ENCODE measurements at places on chromosomes 2 and 18.
A peak's percentile ranks its signal among the peaks of the same experiment; 100 is the strongest.

GRCh38 chr2:155357172-155357571 is 658.7 kb downstream of the KCNJ3 start:
- DNase-seq = no peak

GRCh38 chr2:27752551-27753237 is 18.8 kb upstream of the MRPL33 start:
- no peak for DNase-seq

DNA sequence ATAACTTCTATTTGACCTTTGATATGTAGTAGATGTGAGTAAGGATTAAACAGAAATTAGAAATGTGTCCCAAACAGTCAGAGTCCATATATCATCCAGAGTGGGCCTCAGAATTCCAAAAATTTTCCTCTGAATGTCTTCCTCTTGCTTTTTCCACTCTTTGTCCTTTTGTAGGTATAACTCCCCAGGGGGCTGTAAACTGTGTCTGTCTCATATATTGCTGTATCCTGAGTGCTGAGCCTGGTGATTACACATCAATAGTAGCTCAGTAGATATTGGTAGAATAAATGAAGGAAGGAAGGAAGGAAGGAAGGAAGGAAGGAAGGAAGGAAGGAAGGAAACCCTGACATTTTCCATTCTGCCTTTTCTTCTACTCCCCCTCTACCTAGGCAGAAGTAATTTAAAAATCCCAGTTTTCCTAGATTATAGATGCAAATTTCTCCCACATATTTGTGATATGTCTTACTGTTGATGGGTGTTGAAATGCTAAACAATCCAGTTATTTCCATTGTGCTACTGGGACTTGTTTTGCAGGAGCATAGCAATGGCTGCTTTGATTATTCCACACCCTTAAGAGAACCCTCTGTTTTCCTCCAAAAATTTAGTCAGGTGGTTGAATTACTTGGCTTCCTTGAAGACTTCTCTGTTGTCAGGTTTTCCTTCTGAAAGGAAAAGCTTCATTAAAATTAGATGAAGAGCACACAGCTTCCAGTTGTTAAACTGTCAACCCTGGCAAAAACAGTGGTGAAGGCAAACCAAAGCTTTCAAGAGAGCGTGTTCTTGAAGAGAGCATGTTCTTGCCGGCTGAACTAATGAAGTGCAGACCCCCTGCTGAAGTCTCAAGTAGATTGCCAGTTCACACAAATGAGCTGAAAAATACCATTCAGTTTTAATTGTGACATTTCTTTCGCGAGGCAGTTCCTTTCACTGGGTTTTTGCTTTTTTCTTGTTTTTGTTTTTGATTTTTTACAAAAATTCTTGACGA is 147.8 kb downstream of the KCNE4 start:
- no peak for DNase-seq

DNA sequence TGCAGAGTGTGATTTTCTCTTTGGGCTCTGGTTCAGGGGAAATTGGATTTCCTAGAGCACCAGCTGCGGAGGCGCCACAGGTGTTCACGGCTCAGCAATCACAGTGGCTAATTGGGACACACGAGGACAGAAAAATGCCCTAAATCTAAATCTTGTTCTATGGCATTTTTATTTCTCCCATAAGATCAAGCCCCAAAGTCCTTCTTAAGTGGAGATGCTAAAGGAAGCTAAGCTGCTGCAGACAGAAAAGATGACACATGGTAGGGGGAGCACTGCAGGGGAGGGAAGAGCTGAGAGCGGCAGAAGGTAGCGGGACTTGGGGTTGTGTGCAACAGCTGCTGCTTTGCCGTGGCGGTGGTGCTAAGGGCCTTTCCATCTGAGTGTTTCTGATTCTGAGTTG is 280.6 kb downstream of the MYT1L start:
- no peak for DNase-seq

DNA sequence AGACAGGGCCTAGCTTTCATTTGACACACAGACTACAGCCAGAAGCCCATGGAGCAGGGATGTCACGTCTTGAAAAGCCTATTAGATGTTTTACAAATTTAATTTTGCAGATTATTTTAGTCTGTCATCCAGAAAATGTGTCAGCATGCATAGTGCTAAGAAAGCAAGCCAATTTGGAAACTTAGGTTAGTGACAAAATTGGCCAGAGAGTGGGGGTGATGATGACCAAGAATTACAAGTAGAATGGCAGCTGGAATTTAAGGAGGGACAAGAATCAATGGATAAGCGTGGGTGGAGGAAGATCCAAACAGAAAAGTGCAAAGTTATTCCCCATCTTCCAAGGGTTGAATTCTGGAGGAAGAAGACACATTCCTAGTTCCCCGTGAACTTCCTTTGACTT is 7.8 kb upstream of the IL1RL2 start:
- DNase-seq = no peak

DNA sequence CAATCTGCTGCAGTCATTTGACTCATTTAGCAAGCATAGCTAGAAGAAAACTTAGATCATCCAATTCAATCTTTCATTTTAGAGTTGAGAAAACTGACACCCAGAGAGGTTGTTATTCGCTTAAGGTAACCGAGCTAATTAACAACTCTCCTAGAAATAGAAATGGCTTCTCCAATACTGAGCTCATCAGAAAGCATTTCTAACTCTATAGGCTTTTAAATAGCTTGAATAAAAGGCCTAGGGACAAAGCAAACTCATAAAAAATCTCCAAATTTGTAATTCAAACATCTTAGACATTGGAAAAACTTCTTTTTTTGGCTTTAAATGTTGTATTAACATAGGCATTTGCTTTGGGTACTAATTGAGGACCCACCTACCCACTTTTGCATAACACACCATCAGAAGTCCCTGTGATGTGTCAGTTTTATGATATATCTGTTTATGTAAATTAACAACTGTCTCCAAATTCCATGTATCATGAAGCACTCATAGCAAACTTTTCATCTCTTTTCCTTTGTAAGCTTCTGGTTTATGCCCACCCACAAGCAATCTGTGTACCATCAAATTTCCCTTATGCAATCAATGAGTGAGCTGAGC is 343.9 kb upstream of the CHST9 start:
- no peak for DNase-seq

- DNase-seq = peak; percentile 56
Measured at GRCh38 chr2:199659207-199659606, 191.8 kb downstream of the FTCDNL1 start.

DNA sequence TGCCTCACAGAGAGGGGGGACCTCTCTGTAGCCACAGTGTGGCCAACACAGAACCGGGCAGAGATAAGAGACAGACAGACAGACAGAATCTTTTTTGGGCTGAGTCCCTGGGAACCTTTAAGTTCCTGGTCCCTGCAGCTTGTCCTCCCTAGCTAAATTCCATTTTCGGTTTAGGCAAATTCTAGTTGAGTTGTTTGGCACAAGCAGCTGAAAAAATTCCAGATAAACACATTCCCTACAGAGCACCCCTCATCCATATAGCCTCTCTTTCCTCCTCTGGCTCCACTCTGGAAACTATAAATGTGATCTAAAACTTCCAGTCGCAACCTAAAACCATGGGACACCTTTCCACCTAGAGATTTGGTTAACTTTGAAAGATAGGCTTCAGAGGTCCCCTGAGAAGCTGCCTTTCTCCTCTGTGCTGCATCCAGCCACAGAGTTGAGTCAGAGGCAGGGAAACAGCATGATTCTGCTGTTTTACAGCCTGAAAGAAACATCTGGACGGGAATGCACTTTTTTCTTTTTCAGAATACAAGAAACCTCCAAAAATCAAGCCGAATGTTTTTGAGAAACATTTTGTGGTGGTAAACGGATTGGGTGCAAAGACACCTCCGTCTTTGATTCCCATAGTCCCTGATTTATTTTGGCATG is 30.9 kb downstream of the SLC4A3 start:
- no peak for DNase-seq

GRCh38 chr2:241063093-241063551 is 39.0 kb downstream of the MTERF4 start:
- no peak for DNase-seq

GRCh38 chr18:40904295-40904694 is 1050.7 kb upstream of the PIK3C3 start:
- DNase-seq = no peak

DNA sequence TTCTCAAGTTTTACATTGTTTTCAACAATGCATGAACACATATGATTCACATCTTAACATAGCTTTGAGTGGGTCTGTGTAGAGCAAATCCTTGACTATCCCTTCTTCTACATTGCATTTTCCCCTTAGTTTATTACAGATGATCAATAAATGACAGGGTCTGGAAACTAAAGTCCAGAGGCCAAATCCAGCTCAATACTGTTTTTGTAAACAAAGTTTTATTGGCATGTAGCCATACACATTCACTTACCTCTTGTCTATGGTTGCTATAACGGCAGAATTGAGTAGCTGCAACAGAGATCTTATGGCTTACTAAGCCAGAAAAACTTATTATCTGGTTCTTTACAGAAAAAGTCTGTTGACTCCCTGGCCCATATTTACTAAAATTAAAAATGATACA is 12.8 kb downstream of the FANCL start:
- DNase-seq = no peak

DNA sequence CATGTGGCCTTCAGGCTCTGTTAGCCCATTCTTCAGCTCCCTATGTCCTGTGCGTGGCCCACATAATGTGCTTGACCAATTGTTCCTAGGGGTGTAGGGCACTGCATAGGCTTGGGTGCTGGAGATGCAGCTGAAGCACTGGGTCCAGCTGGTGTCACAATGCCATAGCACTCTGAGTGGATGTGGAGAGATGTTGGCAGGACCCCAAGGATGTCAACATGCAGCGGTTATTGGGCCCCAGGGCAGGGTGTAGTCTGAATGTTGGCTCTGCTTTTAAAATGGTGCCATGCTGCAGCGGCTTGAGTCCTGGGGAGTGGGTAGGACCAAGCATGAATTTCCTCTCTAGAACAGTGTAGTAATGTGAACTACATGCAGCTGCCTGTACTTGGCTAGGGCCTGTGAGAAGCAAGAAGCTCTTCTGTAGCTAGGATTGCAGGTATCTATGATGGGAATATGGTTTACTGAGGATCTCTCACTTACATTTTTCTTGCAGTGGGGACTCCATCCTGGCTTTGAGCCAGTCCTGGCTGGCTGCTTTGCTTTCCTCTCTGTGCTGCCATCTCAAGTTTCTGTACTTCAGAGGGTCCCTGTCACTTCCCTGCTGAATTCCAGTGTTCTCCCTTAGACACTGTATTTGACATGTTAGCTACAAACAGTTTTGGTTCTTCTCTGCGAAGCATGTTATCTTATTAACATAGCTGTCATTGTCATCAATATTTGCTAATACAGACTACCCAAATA is 148.4 kb downstream of the CSRNP3 start:
- DNase-seq = no peak

GRCh38 chr2:26064846-26065245 is 31.0 kb downstream of the RAB10 start:
- no peak for DNase-seq

- no peak for DNase-seq
Measured at GRCh38 chr2:48048476-48049171, 142.3 kb upstream of the FBXO11 start.

DNA sequence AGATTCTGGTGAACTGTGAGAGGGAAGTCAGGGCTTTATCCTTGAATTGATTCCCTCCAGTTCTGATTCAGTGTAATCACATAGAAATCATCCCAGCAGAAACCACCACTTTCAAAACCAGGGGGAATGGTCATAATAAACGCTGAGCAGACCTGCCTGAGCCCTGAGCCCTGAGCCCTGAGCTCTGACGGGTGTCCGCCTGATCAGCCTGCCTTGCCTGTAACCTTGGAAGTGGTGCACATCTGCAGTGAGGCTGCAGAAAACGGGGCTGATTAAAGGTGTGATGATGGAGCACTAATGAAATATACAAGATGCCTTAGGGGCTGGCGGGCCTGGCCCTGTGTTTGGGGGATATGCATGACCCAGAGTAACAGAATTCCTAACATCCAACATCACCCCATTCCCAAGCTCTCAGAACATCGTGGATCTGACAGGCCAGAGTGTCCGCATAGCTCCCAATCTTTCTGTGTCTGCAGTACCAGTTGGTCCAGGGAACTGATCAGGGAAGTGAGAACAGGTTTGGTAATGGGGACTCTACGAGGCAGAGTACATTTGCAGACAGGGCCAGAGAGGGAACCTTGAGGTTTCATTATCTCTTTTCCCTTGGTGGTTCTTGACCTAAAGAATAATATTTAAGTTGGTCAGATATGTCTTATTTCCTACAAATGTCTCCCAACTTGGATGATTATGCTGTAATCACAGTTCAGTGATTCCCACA is 37.8 kb downstream of the KCTD18 start:
- DNase-seq = no peak

- no peak for DNase-seq
Measured at GRCh38 chr2:240436683-240437550, 1.5 kb downstream of the GPC1 start.

DNA sequence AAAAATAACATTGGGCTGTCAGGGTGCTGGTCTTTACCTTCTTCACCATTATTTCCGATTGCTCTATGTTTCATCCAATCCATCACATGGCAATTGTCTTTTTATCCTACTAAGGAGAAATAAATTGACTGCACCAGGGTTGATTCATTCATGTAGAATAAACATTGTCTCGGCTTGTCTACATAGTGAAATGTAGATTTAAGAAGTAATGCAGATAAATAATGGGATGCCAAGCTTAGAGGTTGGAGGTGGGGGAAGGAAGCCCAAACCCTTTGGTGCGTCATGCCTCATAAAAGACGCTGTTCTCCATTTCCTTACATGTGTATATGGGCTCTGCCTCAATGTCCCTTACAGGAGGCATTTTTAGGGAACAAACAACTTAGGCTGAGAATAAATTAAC is 117.8 kb downstream of the ALK start:
- no peak for DNase-seq

DNA sequence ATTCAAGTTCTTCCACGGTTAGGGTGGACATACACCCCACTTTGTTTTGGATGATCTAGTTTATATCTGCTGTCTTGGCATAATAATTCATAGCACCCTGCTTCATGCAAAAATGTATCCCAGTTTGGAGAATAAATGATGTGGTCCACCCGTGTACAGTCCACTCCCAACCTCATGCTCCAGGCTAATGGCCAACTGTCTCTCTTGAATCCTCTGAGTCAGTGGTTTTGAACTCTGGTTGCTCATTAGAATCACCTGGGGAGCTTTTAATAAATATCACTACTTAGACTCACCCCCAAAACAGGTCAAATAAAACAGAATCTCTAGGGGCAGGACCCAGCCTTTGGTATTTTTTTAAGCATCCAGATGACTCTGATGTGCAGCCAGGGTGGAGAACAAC is 78.5 kb downstream of the SDC1 start:
- no peak for DNase-seq
